ENCODE measurements at places on chromosomes 2 and 18.

DNA sequence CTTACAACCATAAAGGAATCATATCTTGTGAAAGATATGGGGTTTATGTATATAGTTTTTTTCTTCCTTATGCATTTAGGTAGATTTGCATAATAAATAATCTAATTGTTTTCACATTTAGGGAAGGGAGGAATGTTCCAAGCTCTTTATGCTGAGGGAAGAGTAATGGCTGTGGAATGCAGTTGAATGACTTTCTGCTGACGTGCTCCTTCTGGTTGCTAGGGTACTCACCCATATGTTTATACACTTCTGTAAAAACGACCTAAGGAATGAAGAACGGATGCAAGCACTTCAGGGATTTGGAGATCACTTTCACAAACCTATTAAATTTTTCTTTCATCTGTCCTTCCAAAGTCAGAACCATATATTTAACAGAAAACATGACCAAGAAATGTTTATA, 29.2 kb upstream of the PPP4R1 start:
- DNase-seq, result no peak

GRCh38 chr2:27095745-27096651, 9.4 kb downstream of the KHK start:
- no peak for DNase-seq

- DNase-seq, result no peak
Observed at GRCh38 chr18:10062302-10063300, 148.8 kb downstream of the VAPA start.

DNA sequence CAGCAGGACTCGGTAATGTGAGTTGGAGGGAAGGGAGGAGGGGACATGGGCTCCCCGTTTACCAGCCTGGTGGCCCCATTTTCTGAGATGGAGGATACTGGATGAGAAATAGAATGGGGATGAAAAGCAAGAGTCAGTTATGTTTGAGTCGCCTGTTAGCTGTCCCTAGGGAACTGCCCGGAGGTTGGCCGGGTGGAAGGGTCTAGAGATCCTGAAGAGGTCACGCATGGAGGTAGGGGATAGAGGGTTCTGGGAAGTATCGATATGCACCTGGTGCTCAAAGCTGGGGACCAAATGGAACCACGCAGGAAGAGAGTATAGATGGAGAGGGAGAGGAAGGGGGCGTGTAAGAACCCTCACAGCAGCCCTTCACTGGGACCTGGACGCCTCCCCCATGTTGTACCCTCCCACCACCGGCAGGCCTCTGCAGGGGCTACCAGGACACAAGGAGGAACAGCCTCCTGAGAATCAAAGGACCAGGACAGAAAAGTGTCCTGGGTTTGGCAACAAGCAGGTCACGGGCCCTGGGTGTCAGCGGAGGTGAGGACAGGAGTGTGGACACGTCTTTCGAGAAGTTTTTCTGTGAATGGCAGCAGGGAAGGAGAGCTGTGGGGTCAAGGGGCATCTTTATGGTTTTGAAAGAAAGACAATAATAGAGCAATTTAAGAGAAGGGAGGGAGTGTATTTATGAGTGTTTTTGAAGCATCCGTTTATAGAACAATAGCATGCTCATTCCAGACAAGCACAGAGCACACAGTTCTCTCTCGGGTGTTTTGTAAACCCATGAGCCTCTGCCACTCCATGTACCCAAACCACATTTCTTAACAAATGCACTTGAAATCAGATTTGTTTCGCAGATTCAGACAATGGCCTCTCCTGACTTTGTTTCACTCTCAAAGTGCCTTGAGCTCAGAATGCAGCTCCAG, 132.2 kb downstream of the SMAD7 start:
- no peak for DNase-seq

GRCh38 chr2:120391911-120392665, 46.2 kb downstream of the INHBB start:
- DNase-seq, result no peak

DNA sequence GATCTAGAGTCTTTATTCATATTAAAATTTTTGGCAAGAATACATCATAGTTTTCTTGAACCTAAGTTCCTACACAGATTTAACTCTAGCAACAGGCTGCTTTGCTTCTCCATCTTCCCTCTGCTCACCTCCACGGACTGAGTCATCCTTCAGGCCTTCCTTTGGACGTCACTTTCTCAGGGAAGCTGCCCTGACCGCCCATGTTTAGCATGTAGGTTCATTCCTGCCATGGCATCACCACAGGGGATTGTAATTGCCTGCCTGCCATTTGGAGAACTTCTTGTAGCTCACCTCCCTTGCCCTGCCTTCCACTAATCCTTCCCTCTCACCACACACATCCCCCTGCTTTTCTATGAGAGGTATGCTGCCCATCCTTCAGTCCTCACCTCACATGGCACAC, 43.9 kb upstream of the B3GNT2 start:
- DNase-seq, result no peak

DNA sequence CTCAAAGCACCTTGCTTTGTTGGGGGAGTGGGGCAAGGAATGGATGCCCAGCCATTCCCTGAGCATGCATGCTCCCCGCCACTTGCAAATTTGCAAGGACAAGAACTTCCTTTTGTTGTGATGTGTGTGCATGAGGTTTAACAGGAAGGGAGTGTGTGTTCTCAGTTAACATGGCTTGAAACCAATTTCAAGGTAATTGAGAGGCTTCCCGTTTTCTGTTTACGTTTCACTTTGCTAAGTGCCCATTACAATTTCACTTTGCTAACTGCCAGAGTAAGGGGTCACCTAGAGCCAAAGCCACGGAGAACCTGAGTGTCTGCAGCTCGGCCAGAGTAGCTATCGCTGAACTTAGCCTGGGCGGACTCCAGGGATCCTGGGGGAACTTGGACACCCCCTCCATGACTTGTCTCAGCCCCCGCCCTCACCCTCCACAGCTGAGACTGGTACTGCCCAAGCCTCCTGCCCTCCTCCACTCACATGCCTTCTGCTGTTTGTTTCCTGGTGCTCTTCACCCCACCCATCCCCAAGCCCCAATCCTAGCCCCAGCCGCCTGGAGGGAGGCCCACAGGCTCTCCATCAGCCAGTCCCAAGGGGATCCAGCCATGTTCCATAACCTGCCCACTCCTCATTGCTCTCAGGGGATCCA, 53.6 kb upstream of the LAPTM4A start:
- no peak for DNase-seq

GRCh38 chr2:157364257-157364974, 38.8 kb upstream of the ERMN start:
- DNase-seq, result no peak

DNA sequence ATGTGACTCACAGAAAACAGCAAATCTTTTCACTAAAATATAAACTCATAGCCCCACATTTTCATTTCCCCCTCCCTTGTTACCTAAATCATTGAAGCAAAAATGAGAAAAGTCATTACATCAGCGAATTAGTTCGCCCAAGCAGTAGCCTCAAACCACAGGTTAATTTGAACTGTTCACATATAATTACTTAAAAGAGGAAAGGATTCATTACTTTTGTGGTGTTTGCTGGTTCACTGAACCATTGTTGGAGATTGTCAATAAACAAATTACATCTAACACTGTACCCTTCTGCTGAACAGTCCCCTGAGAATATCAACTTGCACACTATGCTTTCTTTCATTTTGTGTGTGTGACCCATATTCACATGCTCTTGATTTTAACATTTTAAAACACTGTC, 238.7 kb downstream of the ERBB4 start:
- DNase-seq, result no peak

- no peak for DNase-seq
Observed at GRCh38 chr18:58416014-58416703, 212.7 kb downstream of the ALPK2 start.

DNA sequence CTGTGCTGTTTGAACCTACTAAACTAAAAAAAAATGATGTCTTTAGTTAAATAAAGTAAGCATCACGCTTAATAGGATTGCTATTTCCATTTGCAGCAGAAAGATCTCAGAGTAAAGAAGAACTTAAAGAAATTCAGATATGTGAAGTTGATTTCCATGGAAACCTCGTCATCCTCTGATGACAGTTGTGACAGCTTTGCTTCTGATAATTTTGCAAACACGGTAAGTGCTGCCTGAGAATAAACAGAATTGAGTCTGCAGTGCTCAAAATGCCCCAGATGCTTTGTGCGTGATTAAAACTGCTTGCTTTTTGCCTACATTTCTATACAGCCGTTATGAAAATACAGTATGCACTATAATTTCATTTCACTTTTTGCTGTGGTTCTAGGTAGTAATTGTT, 3.9 kb downstream of the CDCA7 start:
- no peak for DNase-seq

DNA sequence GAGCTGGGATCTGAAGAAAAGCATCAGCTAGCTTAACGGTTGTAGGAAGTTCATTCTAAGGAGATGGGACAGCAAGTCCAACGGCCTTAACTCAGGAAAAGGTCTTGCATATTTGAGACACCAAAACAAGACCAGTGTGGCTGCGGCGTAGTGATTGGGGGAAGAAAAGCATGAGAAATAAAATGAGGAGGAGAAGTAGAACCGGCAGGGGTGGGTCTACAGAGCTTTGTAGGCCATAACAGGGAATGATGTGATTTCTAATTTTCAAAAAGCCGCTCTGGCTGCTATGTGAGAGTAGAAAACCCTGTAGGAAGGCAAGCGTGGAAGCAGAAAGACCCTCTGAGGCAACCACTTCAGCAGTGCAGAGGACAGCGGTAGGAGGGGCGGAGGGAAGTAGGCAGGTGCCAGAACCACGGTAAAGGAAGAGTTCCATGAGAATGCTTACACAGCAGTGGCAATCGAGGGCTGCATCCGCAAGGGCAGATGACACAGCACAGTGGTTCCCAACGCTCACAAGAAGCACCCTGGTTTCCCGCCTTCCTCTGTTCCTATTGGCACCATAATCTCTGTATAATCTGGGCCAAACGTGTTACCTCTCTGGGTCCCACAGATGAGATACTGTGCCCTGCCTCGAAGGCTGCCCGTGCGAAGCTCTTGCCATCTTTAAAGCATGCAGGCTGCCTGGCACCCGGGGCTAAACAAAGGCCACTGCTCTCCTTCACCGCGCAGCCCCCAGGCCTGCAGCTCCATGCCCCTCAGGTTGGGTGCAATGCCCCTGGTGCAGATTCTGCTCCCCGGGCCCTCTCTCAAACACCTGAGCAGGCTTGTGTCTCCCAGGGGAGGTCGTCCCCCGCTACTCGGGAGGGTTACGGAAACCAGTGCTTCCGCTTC, 795 bp downstream of the ANKRD39 start:
- DNase-seq, result peak; percentile 40

DNA sequence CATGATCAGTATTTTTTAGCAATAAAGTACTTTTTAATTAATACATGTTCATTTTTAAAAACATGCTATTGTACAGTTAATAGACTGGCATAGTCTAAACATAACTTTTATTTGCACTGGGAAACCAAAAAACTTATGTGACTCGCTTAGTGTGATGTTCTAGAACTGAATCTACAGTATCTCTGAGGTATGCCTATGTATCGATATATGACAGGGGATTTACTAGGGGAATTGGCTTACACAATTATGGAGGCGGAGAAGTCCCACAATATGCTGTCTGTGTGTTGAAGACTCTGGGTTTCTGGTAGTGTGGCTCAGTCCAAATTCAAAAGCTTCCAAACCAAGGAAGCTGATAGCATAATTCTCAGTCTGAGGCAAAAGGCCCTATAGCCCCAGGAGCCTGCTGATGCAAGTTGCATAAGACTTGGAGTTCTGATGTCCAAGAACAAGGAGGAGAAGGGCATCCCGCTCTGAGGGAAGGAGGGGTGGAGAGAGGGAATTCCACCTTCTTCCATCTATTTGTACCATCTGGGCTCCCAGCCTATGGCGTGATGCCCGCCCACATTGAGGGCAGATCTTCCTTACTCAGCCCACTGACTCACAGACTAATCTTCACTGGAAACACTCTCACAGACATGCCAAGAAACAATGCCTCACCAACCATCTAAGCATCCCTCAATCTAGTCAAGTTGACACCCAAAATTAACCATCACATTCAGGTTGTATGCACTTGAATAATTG, 27.5 kb downstream of the ZNF638 start:
- DNase-seq, result no peak

DNA sequence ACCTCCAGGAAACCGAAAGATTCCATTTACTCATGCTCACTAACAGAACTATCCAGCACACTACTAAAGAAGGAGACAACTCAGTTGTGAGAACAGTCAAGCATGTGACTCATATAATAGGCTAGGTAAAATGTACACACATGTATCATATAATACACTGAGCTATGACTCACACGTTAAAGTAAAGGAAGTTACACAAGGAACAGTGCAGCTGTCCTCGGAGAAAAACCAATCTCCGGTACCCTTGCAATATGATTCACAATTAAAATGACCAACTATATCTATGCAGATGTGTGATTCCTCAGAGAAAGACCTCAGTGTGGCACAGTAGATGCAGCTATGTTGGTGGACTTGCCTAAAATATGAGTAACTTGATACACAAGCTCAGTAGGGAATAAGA, 76.5 kb downstream of the STRN start:
- no peak for DNase-seq

- DNase-seq, result no peak
Observed at GRCh38 chr2:127194447-127194846, 25.7 kb downstream of the CYP27C1 start.

DNA sequence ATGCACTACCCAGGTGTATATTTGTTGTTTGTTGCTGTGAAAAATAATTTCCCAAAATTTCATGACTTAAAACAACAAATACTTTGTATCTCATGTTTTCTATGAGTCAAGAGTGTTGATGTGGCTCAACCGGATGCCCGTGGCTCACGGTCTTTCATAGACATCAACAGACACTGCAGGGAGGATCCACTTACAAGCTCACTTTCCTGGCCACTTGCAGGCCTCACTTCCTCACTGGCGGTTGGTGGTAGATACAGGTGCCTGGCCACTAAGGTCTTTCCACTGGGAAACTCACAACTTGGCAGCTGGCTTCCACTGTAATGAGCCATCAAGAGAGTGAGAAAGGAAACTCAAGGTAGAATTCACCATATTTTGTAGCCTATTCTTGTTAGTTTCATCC, 662.9 kb downstream of the IRS1 start:
- no peak for DNase-seq

- no peak for DNase-seq
Observed at GRCh38 chr2:33208400-33208799, 261.6 kb downstream of the LTBP1 start.

GRCh38 chr2:112866128-112866835, 29.7 kb upstream of the IL1B start:
- no peak for DNase-seq

GRCh38 chr2:119683074-119683712, 4.2 kb downstream of the TMEM177 start:
- no peak for DNase-seq

GRCh38 chr2:216554755-216555154, 56.1 kb downstream of the RPL37A start:
- DNase-seq, result no peak

DNA sequence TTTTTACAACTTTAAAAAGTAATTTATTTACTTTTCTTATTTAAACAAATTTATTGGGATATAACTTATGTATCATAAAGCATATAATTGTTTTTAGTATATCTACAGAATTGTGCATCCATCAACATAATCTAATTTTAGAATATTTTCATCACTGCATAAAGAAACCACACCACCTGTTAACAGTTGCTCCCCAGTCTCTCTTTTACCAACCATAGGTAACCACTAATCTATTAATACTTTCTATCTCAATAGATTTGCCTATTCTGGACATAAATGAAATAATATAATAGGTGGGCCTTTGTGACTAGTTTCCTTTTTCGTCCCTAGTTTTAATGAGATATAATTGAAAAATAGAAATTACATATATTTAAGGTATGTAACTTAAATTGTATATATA, 90.6 kb downstream of the ADAM23 start:
- DNase-seq, result no peak

GRCh38 chr2:208285853-208286252, 19.8 kb downstream of the PIKFYVE start:
- DNase-seq, result no peak

All from effector CD4-positive, alpha-beta T cell (primary cell).